ENCODE measurements at places on chromosomes 5 and 9. TPM values are rescaled to one million over a fixed set of nuclear protein-coding genes. Genes with fewer than 3 reads are reported as not detected.

OR1J2 gene
- total RNA-seq = not detected

ARHGEF28 gene
- total RNA-seq = 28.0 TPM

- no peaks in the 10 kb centered on the region for H3K36me3 ChIP-seq
- H3K4me1 ChIP-seq = peaks cover 11% of the 10 kb centered on the region
- no peak overlapping the region for H3K27ac ChIP-seq
- H3K27me3 ChIP-seq = no peaks in the 10 kb centered on the region
- no peak overlapping the region for H3K4me3 ChIP-seq
Observed at GRCh38 chr5:170408877-170409660, 19.9 kb upstream of the KCNMB1 start.

MYMK gene
- total RNA-seq = not detected

DNA sequence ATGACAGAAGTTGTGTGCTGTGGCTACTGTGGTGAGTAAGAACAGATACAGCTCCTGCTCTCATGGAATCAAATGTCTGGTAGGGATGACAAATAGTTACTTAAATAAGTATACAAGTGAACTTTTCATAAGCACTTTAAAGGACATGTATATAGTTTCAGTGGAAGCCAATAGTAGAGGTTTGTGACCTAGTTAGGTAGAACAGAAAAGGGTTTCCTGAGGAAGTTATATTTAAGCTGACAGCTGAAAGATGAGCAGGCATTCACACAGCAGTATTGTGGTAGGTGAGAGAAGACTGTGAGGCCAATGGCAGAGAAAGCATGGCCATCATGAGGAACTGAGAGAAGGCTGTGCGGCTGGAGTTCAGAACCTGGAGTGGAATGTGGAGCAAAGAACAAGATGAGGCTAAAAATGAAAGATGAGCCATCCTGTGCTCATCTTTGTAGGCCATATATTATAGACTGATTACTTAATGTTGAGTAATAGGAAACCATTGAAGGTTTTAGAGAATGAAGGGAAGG is 15.4 kb downstream of the FAM174A start:
- no peaks in the 10 kb centered on the region for H3K36me3 ChIP-seq
- no peak overlapping the region for H3K4me3 ChIP-seq
- no peak overlapping the region for H3K27ac ChIP-seq
- H3K27me3 ChIP-seq = no peaks in the 10 kb centered on the region

GRCh38 chr9:128026255-128026772 is 40.8 kb downstream of the NAIF1 start:
- H3K4me1 ChIP-seq = no peaks in the 10 kb centered on the region
- no peaks in the 10 kb centered on the region for H3K36me3 ChIP-seq
- peak overlapping the region; percentile 30 for H3K27ac ChIP-seq
- no peak overlapping the region for H3K4me3 ChIP-seq
- no peak for ATAC-seq

ECM2 gene
- 20.1 TPM for total RNA-seq

YIPF5 gene
- total RNA-seq = 42.3 TPM

DNA sequence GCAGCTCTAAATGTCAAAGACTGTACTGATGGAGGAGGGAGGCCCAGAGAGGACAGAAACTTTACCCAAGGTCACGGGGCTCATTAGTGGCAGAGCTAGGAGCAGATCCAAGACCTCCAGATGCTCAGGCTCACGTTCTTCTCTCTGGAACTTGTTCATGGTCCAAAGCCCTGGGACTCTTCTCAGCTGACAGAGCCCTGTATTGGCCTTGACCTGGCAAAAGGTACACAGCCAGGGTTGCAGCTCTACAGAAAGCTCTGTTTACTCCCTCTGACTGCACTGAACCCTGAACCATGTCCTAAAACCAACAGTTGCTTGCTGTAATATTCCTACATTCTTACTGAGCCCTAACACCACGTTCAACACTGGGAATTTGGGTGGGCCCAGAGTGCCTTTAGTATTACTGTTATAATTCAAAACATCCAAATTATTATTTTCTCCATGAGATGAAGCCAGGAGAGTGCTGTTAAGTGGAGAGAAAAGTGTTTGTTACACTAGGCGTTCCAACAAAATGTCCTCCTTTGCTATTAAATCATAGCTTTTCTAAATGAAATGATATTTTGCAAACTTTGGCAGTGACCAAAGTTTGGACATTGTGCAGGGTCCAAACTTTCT is 602.4 kb upstream of the CLINT1 start:
- H3K27me3 ChIP-seq = no peaks in the 10 kb centered on the region
- H3K36me3 ChIP-seq = no peaks in the 10 kb centered on the region
- no peak overlapping the region for H3K4me3 ChIP-seq
- H3K27ac ChIP-seq = peak overlapping the region; percentile 67
- peak; percentile 84 for ATAC-seq

DNA sequence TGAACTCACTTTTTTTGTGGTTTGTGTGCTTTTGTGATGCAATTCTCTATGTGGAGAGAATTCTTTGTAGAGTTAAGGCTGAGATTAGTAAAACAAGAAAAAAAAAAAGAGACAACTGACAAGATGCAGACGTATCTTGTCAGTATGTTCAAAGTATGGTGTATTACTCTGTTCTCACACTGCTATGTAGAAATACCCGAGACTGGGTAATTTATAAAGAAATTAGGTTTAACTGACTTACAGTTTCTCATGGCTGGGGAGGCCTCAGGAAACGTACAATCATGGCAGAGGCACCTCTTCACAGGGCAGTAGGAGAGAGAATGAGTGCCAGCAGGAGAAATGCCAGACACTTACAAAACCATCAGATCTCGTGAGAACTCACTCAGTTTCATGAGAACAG is 475.2 kb upstream of the CDH18 start:
- H3K27me3 ChIP-seq = no peaks in the 10 kb centered on the region
- ATAC-seq = no peak
- H3K4me3 ChIP-seq = no peak overlapping the region
- no peaks in the 10 kb centered on the region for H3K4me1 ChIP-seq

- no peak overlapping the region for H3K4me3 ChIP-seq
- no peak for ATAC-seq
- H3K36me3 ChIP-seq = no peaks in the 10 kb centered on the region
- H3K4me1 ChIP-seq = peaks cover 5% of the 10 kb centered on the region
- H3K27me3 ChIP-seq = no peaks in the 10 kb centered on the region
Observed at GRCh38 chr5:112914584-112914983, 7.4 kb downstream of the REEP5 start.

- ATAC-seq = no peak
- H3K4me3 ChIP-seq = no peak overlapping the region
- H3K27me3 ChIP-seq = no peaks in the 10 kb centered on the region
- H3K36me3 ChIP-seq = peaks cover 100% of the 10 kb centered on the region
Observed at GRCh38 chr9:131144201-131144600, 18.8 kb downstream of the NUP214 start.

DNA sequence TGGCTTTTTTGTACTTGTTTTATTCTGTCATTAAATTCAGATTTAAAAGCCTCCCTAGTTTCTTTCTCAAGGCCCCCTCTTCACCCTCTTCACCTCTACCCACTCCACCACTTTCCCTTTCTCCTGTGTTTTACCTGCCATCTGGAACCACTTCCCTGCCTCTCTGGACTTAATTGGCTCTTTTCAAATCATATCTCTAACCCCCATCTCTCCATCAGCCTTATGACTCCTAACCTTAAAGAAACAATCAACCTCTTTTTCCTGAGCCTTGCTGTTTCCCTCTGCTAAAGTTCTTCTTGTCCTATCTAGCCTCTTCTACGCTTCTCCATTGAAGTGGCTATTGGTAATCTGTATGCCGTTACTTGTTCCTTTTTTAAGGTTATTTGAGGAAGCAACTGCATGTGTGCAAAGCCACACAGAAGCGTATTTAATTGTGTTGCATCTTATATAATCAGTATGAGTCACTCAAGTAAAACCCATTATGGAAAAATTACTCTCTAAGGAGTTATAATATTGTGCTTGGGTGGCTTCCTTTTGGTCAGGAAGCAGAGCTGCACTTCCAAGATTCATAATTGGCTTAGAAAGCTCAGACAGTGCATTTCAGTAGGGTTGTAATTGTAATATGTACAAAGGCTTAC is 653.6 kb upstream of the ITGA1 start:
- H3K4me3 ChIP-seq = no peak overlapping the region
- no peak for ATAC-seq
- H3K27ac ChIP-seq = no peak overlapping the region
- H3K4me1 ChIP-seq = no peaks in the 10 kb centered on the region
- no peaks in the 10 kb centered on the region for H3K36me3 ChIP-seq
- no peaks in the 10 kb centered on the region for H3K27me3 ChIP-seq

DNA sequence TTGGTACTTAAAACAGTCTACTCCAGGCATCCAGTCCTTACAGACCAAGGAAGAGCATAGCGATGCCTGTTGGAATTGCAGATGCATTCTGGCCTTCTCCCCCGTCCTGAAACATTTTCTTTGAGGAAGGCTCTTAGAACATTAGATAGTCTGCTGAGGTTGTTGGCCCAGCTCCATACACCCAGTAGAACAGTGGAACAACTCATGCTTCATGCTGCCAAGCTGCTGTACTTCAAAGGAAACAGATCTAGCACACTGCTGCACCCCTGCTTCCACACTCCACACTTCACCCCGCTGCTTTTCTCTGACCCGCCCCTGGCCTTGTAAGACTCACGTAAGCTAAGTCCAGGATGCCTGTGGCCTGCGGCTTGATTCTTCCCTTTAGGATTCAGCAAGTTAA is 33.4 kb upstream of the NCS1 start:
- no peaks in the 10 kb centered on the region for H3K27me3 ChIP-seq
- H3K36me3 ChIP-seq = no peaks in the 10 kb centered on the region
- peaks cover 42% of the 10 kb centered on the region for H3K4me1 ChIP-seq
- H3K4me3 ChIP-seq = no peak overlapping the region
- ATAC-seq = peak; percentile 91

GRCh38 chr9:16729651-16730050 is 140.8 kb downstream of the BNC2 start:
- H3K4me3 ChIP-seq = no peak overlapping the region
- H3K36me3 ChIP-seq = no peaks in the 10 kb centered on the region
- peak overlapping the region; percentile 12 for H3K27ac ChIP-seq
- H3K4me1 ChIP-seq = peaks cover 8% of the 10 kb centered on the region

GIN1 gene
- total RNA-seq = 10.3 TPM

GRCh38 chr5:143215690-143216089 is 187.8 kb downstream of the NR3C1 start:
- H3K27ac ChIP-seq = no peak overlapping the region
- no peak for ATAC-seq
- H3K4me3 ChIP-seq = no peak overlapping the region
- H3K27me3 ChIP-seq = no peaks in the 10 kb centered on the region

DNA sequence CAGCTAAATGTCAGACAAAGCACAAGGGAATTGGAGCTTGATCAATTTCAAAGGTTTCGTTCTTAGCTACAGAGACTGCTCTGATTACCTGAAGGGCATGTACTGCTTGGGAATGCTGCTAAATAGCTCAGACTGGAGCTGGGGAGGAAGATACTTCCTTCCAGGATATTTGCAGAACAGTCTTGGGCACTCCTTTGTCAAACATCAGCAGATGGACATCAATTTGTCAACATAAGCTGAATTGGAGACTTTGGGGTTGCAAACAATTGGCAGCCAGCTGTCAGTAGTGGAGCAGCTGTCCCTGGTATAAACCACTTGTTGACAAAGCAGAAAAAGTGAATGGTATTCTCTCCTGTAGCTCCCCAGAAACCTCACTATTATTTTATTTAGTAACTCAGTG is 182.0 kb downstream of the CCDC192 start:
- no peak for ATAC-seq
- no peaks in the 10 kb centered on the region for H3K36me3 ChIP-seq
- no peak overlapping the region for H3K4me3 ChIP-seq

- no peaks in the 10 kb centered on the region for H3K27me3 ChIP-seq
- peak overlapping the region; percentile 52 for H3K4me3 ChIP-seq
- peak; percentile 67 for ATAC-seq
- no peaks in the 10 kb centered on the region for H3K36me3 ChIP-seq
- H3K4me1 ChIP-seq = peaks cover 48% of the 10 kb centered on the region
- peak overlapping the region; percentile 82 for H3K27ac ChIP-seq
Observed at GRCh38 chr5:150410524-150411244, 2.0 kb downstream of the CD74 start.

ITGA2 gene
- total RNA-seq = 8.9 TPM

PCDHGC4 gene
- 12.9 TPM for total RNA-seq

DNA sequence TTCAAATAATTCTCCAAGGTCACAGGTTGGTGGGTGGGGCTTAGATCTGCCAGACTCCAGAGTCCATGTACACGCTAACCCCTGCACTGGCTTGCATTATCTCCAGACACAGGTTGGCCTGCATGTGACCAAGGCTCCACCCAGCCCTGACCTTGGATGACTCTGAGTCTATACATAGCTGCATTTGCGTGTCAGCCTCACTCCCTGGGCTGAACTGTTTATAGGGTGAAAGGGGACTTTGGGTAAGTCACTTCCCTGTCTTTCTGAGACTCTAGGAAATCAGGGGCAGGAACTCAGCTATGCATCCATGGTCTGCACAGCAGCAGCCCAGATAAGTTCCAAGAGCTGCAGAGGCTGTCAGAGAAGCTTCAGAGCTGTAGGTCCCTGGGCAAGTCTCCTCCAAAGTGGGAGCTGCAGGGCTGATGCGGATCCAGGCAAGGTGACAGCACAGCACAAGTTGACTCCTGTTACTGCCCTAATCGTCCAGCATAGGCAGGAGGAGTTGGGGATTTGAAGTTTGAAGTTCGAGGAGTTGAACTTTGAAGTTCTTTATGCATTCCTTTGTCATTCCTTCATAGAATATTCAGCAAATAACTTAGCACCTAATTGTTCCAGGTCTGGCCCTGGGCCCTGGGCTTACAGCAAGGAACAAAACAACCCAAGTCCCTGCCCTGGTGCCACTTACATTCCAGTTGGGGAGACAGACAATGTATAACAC is 53.4 kb downstream of the SLC22A5 start:
- no peak for ATAC-seq
- no peak overlapping the region for H3K27ac ChIP-seq
- H3K36me3 ChIP-seq = no peaks in the 10 kb centered on the region
- H3K4me1 ChIP-seq = peaks cover 19% of the 10 kb centered on the region
- no peak overlapping the region for H3K4me3 ChIP-seq
- no peaks in the 10 kb centered on the region for H3K27me3 ChIP-seq

GRCh38 chr9:134678666-134679443 is 37.3 kb downstream of the COL5A1 start:
- H3K27me3 ChIP-seq = no peaks in the 10 kb centered on the region
- H3K27ac ChIP-seq = peak overlapping the region; percentile 38
- H3K36me3 ChIP-seq = no peaks in the 10 kb centered on the region
- H3K4me1 ChIP-seq = peaks cover 22% of the 10 kb centered on the region
- H3K4me3 ChIP-seq = no peak overlapping the region

Data from gastroesophageal sphincter (tissue), 4 donors.